ENCODE measurements at places on chromosomes 6 and 20. TPM values are rescaled to one million over a fixed set of nuclear protein-coding genes. Genes with fewer than 3 reads are reported as not detected.

CST2 gene
- not detected for total RNA-seq

ACTL10 gene
- 0.06 TPM for total RNA-seq

CENPW gene
- total RNA-seq, result 28.5 TPM

- no peak for DNase-seq
Observed at GRCh38 chr6:43974643-43975230, 152.5 kb downstream of the MRPL14 start.

- no peak for DNase-seq
Observed at GRCh38 chr6:35058865-35059522, 82.1 kb downstream of the TCP11 start.

- no peak for DNase-seq
Observed at GRCh38 chr6:109977791-109978173, 329 bp upstream of the GPR6 start.

DNA sequence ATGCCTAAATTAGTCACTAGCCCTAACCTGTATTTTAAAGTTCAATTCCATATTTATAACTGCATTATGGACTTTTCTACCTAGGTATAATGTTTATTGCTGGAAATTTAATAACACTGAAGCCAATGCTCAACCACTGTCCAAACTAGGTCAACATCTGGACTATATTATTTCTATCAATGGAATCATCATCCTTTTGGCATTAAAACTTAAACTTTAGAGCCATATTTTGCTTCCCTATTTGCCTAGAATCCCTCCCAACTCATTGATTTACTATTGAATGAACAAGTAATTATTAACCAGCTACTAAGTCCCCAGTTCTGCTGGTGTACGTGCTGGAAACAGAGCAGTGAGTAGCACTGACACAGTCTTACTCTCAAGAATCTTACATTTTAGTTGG is 291.7 kb upstream of the SPTLC3 start:
- no peak for DNase-seq

DNA sequence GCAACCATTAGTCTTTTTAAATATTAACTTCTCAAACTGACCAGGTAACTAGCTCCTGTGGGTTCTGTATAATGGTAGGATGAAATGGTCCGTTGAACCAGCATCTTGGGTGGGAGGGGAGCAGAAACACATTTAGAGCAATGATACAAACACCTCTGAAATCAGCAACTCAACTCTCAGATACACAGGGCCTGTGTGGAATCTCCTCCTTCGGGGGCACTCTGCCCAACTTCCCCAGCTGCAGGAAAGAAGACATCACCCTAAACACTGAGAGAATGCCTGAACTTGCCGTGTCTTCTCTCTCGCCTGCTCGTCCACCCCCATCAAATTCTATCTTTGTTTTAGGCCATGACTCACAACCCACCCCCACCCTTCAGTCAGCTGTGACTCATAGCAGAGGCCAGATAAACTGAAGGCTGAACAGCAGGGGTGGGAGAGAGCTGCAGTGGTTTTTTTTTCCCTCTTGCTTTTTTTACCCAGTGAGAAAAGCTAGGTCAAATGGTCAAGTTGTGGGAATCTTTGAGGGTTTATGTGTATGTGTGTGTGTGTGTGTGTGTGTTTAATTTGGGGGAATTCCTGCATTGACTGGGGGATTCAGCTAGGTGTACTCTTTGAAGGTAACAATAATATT is 593.4 kb upstream of the JAG1 start:
- DNase-seq, result peak; percentile 97
